ENCODE measurements at places on chromosomes 4 and X.

- DNase-seq, result no peak
Observed at GRCh38 chr4:110533940-110534339, 58.0 kb downstream of the ENPEP start.

- no peak for DNase-seq
Observed at GRCh38 chr4:139672215-139672614, 6.6 kb downstream of the MGST2 start.

- DNase-seq, result no peak
Observed at GRCh38 chr4:1402021-1402515, 4.2 kb downstream of the NKX1-1 start.

GRCh38 chr4:19375931-19376330 lies 875.8 kb upstream of the SLIT2 start:
- DNase-seq, result no peak

DNA sequence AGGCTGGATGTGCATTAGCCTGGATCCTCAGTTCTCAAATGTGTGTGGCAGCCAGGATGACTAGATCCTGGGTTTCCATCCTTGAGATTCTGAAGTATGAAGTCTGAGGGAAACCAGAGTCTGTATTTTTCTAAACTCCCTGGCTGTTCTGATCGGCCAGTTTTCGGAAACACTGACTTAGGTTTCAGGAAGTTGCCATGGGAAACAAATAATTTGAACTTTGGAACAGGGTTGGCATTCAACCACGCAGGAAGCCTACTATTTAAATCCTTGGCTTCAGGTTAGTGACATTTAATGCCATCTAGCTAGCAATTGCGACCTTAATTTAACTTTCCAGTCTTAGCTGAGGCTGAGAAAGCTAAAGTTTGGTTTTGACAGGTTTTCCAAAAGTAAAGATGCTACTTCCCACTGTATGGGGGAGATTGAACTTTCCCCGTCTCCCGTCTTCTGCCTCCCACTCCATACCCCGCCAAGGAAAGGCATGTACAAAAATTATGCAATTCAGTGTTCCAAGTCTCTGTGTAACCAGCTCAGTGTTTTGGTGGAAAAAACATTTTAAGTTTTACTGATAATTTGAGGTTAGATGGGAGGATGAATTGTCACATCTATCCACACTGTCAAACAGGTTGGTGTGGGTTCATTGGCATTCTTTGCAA lies 67.6 kb downstream of the PDGFRA start:
- no peak for DNase-seq

DNA sequence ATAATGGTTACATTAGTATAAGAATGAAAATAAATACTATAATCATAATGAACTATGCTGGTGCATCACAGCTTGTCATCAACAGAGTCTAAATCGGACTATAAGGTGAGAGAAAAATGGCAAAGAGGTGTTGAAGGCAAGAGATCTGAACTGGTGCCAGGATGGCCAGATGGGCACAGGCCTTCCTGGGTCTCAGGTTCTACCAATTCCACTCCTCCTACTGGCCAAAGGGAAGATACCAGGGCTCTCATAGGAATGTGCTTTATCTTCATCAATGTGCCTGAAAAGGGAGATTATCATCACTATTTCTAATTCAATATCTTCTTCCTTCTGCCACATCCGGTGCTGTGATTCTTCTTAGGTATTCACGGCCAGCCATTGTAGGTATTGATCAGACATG lies 107.6 kb downstream of the GASK1B start:
- DNase-seq, result no peak

DNA sequence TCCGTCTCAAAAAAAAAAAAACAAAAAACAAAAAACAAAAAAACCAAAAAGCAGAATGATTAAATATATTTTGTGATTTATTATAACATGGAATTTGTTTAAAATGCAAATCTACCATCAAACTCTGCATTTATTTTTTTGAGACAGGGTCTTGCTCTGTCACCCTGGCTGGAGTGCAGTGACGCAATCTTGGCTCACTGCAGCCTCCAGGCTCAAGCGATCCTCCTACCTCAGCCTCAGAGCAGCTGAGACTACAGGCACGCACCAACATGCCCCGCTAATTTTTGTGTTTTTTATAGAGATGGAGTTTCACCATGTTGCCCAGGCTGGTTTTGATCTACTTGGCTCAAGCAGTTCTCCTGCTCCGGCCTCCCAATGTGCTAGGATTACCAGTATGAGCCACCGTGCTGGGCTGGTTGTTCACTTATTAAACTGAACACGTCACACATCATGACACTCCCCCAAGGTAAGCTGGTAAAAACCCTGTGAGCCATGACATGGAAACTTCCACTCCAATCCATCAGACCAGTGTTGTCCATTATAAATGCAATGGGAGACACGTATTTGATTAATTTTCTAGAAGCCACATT lies 45.7 kb downstream of the RBM47 start:
- no peak for DNase-seq

DNA sequence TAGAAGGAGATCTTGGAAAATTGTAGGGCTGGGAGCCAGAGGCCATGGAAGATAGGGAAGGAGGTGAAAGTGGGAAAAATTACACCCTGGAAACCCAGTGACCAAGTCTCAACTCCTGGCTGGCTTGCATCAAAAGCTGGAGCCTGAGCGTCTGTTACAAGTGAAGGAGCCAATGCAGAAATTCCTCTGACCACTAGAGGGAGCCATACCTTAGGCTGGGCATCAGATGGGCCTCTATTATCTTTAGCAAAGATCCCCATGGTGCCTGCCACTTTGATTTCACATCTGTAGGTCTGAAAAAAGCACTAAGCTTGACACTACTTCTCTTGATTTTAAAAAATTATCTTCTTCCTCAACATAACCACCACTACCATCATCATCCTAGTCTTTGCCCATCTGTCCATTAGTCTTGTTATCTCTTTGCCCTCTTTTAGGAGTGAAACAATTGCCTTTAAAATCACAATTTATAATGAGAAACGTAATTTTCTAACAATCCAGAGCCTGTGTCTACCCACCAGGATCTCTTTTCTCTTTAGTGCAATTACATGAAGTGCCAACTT lies 62.9 kb downstream of the ANAPC4 start:
- DNase-seq, result peak; percentile 52

- peak; percentile 22 for DNase-seq
Observed at GRCh38 chrX:46978341-46979291, 66.4 kb downstream of the JADE3 start.

DNA sequence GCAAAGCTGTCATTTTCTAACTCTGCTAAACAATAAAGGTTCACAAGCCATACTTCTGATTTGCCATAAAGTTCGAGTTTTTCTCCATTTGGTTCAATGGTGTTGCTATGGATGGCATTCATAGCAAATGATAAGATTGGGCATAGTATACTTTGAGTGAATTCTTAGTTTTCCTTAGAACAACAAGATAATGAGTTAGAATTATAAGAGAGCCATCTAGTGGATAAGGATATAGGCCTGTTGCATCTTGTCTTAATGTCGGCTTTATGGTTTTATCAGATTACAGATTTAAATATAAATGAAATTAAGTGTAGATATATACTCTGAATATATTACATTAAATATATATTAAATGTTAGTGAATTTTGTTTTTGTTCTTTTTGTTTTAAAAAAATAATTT lies 644.6 kb downstream of the IL1RAPL1 start:
- no peak for DNase-seq

GRCh38 chr4:22515888-22516541 lies at the start of gene ADGRA3:
Gene ADGRA3 (minus strand): TSS chr4:22516066. CDS start chr4:22515784, 282 bp downstream.
- peak; percentile 15 for DNase-seq

DNA sequence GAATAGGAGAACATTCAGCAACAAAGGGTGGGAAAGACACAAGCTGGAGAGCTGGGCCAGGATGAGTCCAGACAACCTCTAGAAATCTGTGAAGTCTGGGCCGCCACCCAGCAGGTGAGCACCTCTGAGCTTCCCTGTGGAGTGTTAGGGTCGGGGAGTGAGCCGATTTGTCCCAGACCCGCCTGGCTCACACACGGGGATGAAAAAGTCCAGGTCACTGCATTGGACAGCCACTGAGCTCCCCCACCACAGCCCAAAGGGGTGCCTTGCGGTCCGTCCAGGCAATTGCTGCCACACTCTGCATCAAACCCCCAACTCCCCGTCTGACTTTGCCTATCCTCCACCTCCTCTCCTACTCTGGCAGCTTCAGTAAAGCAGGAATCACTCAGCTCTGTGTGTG lies 38.7 kb downstream of the NHSL2 start:
- no peak for DNase-seq

- DNase-seq, result no peak
Observed at GRCh38 chrX:134712272-134712671, 54.0 kb upstream of the PLAC1 start.

Data from activated CD8-positive, alpha-beta memory T cell treated with anti-CD3 and anti-CD28 coated beads for 48 hours (primary cell).